Central memory CD8-positive, alpha-beta T cell (primary cell): ENCODE measurements at places on chromosomes 16 and 17.

- no peak for DNase-seq
These were observed 294.7 kb downstream of the SEC14L1 start for GRCh38 chr17:77435272-77436057.

- no peak for DNase-seq
These were observed 16.8 kb upstream of the MMP2 start for GRCh38 chr16:55462241-55462640.

GRCh38 chr17:41434005-41434404 lies 6.8 kb downstream of the KRT38 start:
- no peak for DNase-seq

- DNase-seq = no peak
These were observed 66.1 kb downstream of the SMG6 start for GRCh38 chr17:2237521-2237921.

DNA sequence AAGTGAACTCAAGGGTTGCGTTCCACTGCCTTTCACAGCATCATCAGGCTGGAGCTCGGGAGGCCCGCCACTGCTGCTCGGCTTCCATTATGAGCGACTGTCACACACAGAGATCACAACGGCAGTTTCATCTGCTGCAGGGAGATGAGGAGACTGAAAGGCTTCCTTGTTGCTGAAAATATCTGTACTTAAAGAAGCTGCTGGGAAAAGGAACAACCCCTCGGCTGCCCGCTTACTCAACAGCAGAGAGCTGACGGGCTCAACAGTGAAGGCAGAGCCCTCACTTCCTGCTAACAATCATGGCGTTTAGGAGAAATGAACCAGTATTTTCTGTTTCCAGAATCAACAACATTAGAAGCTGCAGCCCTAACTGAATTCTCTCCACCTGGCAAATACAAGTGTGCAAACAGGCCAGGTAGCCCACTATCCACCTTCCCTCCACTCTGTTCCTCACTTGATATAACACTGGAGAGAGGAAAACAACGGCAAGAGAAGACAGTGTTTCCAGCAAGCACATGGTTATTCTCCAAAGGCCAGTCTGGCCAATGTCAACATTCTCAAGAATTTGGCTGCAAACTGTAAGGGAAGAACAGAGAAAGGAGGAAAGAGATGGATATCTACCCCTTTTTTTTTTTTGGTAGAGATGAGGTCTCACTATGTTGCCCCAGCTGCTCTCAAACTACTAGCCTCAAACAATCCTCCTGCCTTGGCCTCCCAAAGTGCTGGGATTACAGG lies 33.7 kb downstream of the MBTPS1 start:
- DNase-seq = no peak

DNA sequence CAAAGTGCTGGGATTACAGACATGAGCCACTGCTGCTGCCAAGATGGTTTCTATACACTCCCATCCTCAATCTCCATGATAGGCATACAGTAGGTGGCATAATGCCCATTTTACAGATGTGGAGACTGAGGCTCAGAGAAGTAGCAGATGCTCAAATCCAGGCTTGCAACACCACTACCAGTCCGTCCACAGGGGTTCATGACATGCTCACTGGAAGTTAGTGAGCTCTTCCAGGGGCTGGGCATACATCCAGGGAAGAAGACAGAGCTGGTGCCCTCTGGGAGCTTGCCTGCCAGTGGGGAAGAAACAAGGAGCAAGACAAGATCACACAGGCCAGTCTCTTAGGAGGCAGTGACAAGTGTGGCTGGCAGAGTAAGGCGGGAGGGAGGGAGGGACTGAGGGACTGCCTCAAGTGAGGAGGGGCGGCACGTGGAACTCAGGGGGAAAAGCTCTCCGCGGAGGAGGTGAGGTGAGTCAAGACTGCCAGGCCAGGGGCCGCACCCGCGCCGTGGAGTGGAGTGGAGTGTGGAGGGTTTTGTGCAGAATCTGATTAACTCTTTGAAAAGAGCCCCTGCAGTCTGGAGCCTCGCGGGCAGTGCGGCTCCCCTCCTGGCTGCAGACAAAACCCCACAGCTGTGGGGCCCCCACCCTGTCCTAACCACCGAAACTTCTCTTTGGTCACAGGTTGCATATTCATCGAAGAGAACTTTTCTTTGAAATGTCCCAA lies 27.9 kb downstream of the SREBF1 start:
- DNase-seq = no peak

DNA sequence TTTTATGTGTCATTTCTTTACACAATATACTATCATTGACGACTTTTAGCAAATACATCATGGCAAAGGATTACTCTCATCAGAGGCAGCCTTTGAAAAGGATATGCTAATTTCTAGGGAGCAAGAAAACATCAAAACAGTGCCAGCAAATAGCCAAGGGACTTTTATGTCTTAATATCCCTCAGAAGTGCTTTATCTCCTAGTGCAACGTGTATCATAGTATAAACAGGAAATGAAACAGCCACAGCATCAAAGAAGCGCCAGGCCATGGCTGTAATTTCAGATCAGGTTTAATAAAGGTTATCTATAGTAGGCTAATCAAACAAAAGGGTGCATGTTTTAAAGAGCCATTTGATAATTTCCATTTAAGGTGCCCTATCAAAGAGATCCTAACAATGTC lies 159.9 kb downstream of the AXIN2 start:
- no peak for DNase-seq

DNA sequence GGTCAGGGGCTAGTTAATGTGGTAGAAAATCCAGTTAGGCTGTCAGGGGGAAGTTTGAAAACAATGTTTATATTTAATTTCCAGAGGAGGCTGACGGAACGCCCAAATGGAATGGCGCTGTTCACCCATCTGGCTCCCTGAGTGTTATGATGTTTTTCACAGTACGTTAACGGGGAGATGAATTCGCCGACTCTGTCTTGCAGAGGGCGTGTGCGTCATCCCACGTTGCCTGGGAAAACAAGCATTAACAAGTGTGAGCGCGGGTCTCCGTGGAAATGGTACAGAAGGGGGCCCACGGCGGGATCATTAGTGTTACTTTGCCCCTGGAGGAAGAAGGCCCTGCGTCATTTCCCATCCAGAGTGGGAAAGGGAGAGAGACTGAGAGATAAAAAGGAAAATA lies 29.6 kb downstream of the RGS9 start:
- no peak for DNase-seq

- no peak for DNase-seq
These were observed 45.9 kb downstream of the SRCIN1 start for GRCh38 chr17:38559880-38560230.

DNA sequence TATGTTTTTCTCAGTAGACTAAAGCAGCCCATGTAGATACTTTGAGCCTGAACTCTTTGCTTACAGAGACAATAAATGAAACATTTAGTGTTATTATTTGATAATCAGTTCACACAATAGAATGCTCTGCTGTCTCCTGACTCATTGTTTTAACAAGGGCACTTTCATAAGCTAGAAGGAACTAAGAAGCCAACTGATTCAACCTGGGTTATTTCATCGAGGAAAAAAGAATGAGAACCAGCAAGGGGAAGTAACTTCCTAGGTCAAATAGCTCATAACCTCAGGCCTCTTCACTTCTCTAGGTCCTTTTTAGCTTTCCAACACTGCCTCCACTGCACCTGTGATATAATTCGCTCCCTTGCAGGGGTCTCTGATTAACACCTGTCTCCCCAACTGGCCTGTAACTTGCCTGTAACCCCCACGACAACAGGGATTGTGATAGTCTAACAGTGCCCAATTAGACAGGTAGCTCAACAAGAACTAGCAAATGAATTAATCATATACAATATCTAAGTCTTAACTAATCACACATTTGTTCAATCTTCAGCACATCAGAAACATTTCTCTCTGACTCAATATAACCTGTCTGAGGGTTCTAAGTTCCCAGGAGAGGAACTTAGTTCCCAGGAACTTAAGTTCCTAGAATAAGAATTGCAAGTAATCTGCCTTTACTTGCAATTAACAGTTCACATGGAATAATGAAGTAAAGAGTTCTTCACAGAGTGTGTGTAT lies 34.8 kb downstream of the RFFL start:
- DNase-seq = no peak

DNA sequence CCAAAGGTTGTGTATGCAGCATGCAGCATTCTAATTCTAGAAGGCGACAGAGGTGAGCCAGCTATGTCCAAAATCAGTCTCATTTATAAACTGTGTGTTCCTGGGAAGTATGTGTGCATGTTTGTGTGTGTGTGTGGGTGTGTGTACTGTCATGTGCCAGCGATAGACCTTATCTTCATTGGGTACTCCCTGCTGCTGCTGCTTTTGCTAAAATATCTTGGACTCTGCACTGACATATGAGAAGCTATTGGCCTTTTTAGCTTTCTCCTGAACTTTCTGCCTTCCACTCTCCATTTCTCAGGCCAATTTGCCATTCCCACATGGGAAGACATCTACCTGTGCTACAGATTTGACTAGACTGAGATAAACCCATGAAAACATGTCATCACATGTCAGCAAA lies 2.0 kb upstream of the LPO start:
- DNase-seq = no peak

- no peak for DNase-seq
These were observed 26.2 kb downstream of the NSMCE1 start for GRCh38 chr16:27242398-27242797.

DNA sequence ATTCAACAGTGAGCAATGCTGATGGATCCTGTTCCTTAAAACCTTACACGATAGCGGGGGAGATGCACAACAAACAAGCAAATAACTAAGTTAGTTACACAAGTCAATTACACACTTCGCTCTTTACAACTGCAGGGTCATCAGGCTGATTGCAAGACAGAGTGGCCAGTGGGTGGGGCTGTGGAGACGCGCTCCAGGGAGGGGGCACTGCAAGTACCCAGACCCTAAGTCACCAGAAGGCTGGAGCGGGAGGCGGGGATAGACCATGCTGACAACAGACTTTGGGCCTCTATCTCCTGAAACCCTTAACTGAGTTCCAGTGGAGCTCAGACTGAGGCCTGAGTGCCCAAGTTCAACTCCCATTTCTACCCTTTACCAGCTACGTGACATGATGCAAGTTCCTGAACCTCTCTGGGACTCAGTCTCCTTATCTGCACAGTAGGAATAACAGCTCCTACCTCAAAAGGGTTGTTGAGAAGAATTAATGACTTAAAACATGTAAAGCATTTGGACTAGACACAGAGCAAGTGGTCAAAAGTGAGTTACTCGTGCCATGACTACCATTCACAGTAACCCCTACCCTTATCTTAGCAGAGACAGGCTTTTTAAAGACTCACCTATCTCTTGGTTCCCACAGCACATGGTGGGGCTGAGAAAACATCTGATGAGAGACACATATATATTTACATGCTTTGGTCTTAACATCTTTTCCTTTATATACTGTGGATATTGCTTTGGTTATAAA lies 10.4 kb downstream of the CPPED1 start:
- no peak for DNase-seq

DNA sequence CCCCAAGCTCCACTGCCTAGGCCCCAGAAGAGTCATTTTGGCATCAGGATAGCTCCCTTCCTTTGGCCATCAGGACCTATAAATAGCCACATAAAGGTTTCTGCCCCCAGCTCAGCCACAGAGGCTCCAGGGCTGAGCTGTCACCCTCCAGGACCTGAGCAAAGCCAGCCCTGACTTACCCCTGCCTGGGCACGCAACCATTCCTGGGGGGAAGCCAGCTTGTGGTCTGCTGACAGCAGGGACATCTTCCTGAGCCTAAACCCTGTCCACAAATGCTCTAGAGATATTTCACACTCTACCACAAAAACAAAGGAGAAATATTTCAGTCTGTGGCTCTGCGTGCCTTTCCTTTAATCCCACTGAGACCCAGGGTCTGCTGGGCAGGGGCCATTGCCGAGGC lies 123.7 kb upstream of the CCL2 start:
- no peak for DNase-seq

DNA sequence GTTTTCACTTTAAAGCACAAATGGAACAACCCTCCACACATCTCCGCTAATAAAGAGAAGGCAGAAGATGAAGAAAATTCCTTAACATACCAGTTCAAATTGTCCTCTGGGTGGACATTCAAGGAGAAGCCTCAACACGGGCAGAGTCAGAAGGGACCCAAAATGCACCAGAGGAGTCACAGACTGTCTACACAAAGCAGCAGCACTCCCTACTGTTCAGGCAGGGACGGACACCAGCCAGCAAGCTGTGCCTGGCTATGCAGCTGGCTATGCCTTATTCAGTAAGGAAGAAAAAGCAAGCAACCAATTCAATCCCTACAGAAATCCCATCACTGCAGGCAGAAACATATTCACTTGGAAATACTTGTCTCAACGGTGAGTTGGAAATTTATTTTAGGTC lies 8.1 kb downstream of the DNAJC7 start:
- no peak for DNase-seq

- DNase-seq = peak; percentile 75
These were observed at the start of gene FBXO47 for GRCh38 chr17:38967290-38967738. Gene FBXO47 (minus strand): TSS chr17:38967403. CDS start chr17:38963025, 4,378 bp downstream.

DNA sequence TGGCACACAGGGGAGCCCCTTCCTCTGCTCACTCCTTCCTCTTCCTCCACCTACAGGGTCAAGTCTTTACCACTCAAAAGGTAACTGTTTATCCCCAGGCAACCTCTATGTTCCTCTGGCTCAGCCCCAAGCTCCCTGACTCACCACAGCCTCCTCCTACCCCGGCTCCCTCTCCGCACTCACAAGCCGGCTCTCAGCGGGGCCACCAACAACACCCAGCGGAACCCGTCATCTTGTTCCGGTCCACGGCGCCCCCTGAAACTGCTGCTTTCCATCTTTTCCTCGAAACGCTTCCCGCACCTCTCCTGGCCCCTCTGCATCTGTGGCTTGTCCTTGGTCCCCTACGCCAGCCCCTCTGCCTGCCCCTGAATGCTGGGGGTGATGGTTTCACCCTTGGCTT lies 58.4 kb downstream of the NXN start:
- no peak for DNase-seq

DNA sequence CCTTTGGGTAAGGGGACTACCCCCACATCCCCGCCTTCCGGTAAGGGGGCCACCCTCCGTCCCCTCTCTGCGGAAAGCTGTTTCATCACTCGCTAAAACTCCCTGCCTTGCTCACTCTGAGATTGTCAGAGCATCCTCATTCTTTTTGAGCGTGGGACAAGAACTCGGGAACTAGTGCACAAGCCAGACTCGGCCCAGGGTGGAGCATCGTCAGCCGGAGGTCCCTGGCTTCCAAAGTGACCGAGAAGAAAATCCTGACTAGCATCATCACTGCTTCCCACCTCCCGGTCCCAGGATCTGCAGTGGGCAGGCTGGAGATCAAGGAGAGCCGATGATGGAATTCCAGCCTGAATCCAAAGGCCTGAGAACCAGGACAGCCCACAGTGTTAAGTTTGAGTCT lies 380.3 kb downstream of the SEC14L1 start:
- no peak for DNase-seq

GRCh38 chr16:30527635-30528178 lies 1.3 kb upstream of the ZNF768 start:
- no peak for DNase-seq

DNA sequence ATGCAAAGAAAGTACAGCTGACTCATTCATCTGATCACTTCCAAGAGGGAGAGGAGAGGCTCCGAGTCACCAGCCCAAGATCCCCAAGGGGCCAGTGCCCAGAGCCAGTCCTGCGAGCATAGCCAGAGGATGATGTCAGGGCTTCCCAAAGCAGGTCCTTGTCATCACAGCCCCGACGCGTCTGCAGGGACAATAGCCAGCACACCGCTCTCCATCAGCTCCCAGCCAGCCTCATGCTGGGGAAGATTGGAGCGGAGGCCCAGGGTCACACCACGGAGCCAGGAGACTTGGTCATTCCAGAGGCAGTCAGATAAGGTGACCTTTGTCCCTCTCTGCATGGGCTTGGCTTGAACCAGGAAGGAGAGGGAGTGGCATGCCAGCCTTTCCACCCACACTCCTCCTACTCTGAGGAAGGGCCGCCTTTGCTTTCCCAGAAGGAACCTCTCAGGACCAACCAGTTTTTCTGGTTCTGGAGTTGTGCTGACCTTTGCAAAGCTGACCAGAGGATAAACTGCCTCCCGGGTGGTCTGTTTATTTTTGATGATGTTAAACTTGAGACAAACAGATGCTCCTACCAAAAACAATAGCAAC lies 58.3 kb upstream of the ARHGAP44 start:
- no peak for DNase-seq
